ENCODE measurements at places on chromosomes 5 and 9. TPM values are rescaled to one million over a fixed set of nuclear protein-coding genes. Genes with fewer than 3 reads are reported as not detected.

- DNase-seq = no peak
Observed at GRCh38 chr5:59332236-59332973, 561.1 kb downstream of the PDE4D start.

DNA sequence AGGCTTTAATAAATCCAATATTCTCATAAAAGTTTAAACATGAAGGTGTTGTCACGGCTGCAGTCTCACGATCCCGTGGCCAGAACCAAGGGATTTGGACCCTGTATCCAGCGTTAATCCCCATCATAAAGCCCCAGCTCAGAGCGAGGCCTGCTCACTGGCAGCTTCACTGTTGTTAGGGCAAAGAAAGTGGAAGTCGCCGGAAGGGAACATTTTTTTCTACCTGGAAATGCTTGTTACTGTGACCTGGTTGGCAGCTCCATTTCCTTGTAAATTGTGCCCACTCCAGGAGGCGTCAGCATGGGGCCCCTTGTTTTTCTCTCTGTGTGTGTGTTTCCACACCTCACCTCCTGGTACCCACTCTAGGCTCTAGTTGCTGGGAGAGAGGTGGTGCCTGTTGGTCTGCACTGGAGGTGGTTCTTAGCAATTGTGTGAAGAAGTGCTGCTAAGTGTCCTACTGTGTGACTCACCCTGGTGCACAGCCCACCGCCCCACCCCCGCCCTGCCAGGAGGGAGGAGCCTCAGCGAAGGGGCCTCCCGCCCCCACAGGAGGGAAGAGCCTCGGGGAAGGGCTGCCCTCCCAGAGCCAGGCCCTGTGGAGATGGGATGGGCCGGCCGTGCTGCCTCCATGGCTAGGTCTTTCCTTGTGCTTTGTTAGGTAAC lies 105.1 kb downstream of the EHMT1 start:
- no peak for DNase-seq

GRCh38 chr9:107221321-107221720 lies 61.8 kb upstream of the RAD23B start:
- no peak for DNase-seq

GRCh38 chr9:128390150-128390812 lies 19.1 kb downstream of the URM1 start:
- no peak for DNase-seq

DNA sequence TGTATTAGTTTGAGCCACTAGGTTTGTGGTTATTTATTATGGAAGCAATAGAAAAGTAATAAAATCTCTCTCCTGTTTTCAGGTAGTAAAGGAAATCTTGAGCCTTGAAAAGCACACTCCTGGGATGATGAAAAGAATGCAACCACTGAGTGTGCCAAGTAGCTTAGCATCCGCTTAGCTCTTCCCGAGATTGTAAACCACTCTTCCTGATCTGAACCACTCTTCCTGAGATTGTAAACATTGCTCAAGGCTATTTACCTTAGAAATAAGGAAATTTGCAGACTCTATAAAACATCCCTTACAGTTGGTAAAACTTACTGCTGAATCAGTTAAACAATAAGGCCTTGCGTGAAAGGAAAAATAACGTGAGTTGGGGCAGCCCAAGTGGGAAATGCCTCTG lies 17.4 kb upstream of the IL33 start:
- no peak for DNase-seq

- DNase-seq = no peak
Observed at GRCh38 chr9:106889061-106889590, 26.2 kb downstream of the ZNF462 start.

- DNase-seq = no peak
Observed at GRCh38 chr5:150313501-150313900, 10.8 kb upstream of the ARSI start.

Gene PRUNE2
- total RNA-seq = 3.4 TPM

Gene ERAP2
- 1.6 TPM for total RNA-seq

Gene SPAAR
- total RNA-seq = 0.12 TPM

Gene SPARC
- 64.4 TPM for total RNA-seq

Gene PCDHGB7
- total RNA-seq = 3.8 TPM

All from pancreas (tissue), 10 donors.